ENCODE measurements at places on chromosomes 2 and 18.
A peak's percentile ranks its signal among the peaks of the same experiment; 100 is the strongest.

- no peak for DNase-seq
These were observed 951.3 kb upstream of the ACVR2A start for GRCh38 chr2:146893500-146894041.

- DNase-seq: no peak
These were observed 339.6 kb upstream of the DCC start for GRCh38 chr18:52000435-52000834.

DNA sequence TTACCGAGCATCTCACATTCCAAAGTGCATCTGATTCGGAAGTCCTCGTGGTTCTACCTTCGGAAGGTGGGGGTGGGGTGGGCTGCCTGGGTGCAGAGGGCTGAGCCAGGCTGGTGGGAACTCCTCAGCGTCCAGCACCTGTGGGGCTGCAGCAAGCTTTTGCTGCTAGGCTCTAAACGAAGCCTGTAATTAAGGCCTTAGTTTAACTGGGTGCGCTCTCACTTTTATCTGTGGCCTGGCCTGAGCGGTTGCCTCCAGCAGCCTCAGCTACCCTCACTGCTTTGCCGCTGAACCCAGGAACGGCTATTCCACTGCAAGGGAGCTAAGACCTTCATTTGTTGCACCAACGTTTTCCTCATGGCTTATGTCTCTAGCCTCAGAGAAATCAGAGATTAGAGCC lies 48.4 kb downstream of the TMEM17 start:
- DNase-seq: no peak

DNA sequence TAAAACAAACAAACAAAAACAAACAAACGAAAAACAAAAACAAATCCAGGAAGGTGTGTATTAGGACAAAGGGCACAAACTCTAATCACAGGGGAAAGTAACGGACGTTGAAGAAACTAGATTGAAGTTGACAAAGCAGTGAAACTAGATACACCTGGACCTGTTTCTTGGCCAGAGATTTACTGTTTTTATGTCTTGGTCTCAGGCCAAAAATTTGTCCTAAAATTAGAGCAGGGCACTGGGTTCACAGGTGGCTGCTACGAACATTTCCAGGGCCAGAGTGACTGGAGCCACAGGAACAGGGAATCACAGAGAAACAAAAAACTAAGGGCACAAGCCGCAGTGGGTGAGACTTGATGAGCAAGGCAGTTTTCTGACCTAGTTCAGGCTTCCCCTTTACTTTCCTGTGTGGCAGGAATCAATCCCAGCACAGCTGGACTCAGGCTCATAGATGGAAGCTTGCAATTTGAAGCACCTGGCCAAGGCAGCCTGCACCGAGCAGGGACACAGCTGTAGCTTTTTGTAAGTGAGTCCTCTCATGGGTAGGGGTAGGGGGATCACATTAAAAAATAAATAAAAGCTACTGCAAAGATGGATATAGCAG lies 329.4 kb downstream of the DLGAP1 start:
- peak; percentile 47 for DNase-seq
